ENCODE measurements at places on chromosomes 7 and 10. TPM values are rescaled to one million over a fixed set of nuclear protein-coding genes. Genes with fewer than 3 reads are reported as not detected.

DNA sequence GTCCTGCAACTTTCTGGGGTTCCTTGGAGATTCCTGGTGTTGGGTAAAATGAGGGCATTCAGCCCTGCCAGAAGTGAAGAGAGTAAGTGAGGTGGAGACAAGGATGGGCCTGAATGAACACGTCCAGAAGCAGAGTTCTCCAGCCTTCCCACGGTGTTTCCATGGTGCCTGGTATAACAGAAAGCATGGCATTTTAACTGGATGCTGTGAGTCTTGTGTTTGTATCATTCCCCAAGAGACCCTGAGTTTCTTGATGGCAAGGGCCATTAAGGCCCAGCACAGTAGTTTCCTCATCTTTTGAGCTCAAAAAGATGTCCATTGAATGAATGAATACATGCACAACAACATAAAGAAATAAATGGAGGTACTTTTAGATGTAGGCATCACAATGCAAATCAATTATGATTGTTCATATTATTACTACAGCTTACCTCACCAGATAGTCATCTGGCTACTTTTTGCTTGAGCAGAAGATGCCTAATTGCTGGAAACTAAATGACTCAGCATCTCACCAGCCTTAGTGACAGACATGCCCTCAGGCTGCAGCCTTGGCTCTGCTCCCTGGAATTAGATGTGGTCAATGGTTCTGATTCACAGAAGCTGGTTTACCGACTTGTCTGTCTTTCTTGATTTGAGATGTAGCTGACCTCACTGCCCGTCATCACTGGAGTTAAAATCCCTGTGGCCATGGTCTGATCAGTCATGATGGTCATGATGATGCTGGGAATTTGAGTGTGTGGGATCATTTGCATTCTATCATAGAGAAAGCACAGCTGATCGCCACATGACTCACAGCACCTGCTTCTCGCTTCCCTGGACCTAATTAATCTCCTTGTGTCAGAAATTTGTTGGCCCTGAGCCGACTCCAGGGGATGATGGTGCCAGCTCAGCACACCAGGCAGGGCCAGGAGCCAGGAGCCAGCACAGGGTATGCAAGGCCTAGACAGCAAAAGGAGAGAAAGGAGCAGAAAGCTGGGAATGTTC is 83.9 kb downstream of the CXCL12 start:
- peak; percentile 68 for DNase-seq

GRCh38 chr7:141306081-141306480 is 232.2 kb downstream of the TMEM178B start:
- no peak for DNase-seq

GFRA1 gene
- total RNA-seq = 56.0 TPM

- DNase-seq = no peak
Observed at GRCh38 chr10:33612551-33612950, 278.1 kb upstream of the NRP1 start.

GRCh38 chr7:144497282-144497681 is 93.8 kb upstream of the NOBOX start:
- DNase-seq = no peak

- no peak for DNase-seq
Observed at GRCh38 chr7:105268511-105269392, 120.0 kb downstream of the SRPK2 start.

Data from esophagus muscularis mucosa (tissue), 4 donors.